ENCODE measurements at places on chromosomes 2 and 18.
A peak's percentile ranks its signal among the peaks of the same experiment; 100 is the strongest.

DNA sequence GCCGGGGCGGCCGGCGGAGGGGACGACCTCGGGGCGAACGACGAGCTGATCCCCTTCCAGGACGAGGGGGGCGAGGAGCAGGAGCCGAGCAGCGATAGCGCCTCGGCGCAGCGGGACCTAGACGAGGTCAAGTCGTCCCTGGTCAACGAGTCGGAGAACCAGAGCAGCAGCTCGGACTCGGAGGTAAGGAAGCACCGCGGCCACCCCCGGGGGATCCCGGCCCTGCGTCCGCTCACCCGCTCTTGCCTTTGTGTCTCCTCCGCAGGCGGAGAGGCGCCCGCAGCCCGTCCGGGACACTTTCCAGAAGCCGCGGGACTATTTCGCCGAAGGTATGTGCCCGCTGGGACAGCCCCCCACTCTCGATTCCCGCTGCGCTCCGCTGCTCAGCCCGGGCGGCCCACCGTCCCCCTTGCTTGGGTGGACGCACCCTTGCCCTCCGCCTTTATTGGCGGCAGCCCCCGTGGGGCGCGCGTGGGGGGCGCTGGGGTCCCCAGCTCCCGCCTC lies 611 bp downstream of the TCF7L1 start:
- no peak for DNase-seq

DNA sequence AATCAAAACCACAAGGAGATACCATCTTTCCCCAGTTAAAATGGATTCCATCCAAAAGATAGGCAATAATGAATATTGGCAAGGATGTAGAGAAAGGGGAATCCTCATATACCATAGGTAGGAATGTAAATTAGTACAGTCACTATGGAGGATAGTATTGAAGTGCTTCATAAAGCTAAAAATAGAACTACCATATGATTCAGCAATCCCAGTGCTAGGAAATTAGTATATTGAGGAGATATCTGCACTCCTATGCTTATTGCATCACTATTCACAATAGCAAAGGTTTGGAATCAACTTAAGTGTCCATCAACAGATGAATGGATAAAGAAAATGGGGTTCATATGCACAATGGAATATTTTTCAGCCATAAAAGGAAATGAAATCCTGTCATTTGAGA lies 251.2 kb downstream of the ZNF804A start:
- DNase-seq, result no peak

- DNase-seq, result no peak
Measured at GRCh38 chr2:48566592-48567310, 36.8 kb downstream of the STON1 start.

GRCh38 chr2:1588978-1589621 lies 155.2 kb downstream of the PXDN start:
- no peak for DNase-seq

- no peak for DNase-seq
Measured at GRCh38 chr2:190635781-190636180, 13.1 kb upstream of the NAB1 start.

GRCh38 chr2:63950414-63950813 lies 68.8 kb downstream of the VPS54 start:
- no peak for DNase-seq

GRCh38 chr2:136059036-136059472 lies 58.9 kb downstream of the CXCR4 start:
- no peak for DNase-seq

GRCh38 chr2:70698847-70699246 lies 69.2 kb downstream of the ADD2 start:
- DNase-seq, result no peak

DNA sequence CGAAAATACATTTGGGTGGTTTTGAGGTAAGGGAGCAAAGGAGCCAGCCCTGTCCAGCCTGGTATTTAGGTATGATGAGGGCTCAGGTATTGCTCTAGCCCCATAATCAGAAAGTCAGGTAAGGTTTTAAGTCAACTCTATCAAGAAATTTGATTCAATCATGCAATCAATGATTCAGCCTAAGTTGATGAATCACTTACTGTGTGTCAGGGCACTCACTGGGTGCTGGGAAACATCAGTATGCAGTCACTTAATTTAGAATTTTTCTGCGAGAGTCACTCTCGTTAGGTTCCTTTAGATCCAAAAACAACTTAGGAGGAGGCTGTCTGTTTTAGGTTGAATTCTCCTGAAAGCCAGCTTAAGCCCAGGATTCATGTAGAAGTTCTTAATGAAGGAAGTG lies 17.7 kb upstream of the SERPINB2 start:
- DNase-seq, result no peak

- DNase-seq, result peak; percentile 85
Measured at GRCh38 chr2:218896501-218897393, 16.1 kb downstream of the WNT10A start.

- no peak for DNase-seq
Measured at GRCh38 chr2:207504513-207505170, 25.1 kb upstream of the CREB1 start.

DNA sequence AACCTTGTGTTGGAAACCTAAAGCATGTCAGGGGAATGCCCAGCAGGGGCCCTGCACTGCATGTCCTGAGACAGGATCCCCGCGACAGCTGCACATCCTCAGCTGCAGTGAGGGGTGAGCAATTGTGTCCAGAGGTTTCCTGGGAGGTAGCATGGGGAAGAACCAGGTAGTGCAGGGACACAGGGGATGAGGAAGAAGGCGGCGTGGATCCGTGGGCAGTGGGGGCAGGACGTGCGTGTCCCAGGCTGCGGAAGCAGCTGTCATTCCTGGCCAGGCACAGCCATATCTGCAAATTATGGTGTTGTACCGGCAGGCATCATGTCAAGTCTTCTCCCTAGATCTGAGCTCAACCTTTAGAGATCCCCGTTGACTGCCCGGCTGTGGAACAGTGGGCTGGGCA lies 238.2 kb upstream of the MYT1L start:
- no peak for DNase-seq

DNA sequence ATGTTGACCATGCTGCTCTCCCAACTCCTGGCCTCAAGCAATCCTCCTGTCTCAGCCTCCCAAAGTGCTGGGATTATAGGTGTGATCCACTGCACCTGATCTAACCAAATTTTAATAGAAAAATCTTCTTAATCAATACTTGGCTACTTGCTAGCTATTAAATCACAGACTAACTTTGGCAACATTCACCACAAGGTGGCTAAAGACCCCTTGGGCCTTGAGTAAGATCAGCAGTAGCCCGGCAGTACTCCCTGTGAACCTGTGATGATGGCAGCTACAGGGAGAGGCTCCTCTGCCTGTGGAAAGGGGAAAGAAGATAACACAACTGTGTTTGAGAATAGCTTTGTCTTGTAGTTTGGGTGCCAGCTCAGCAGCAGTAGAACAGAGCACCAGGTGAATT lies 102.9 kb downstream of the SLC39A10 start:
- no peak for DNase-seq

GRCh38 chr2:8822218-8822617 lies 15.2 kb downstream of the KIDINS220 start:
- no peak for DNase-seq

GRCh38 chr2:220442012-220442411 lies 814.6 kb downstream of the SLC4A3 start:
- no peak for DNase-seq

GRCh38 chr2:25700221-25700660 lies 26.9 kb upstream of the DTNB start:
- no peak for DNase-seq

DNA sequence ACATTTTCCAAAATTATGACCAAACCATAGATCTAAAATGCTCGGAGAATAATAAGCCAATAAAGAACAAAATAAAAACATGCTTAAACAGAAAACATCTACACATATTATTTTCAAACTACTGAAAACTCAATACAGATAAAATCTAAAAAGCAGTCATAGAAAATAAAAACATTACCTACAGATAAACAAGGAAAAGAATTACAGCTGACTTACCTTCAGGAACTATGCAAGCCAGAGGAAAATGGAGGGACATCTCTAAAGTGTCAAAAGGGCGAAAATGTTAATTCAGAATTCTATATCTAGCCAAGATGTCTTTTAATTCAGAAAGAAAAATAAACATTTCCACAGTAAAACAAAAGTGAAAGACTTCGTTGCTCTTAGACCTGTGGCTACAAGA lies 112.9 kb upstream of the GYPC start:
- DNase-seq, result no peak

GRCh38 chr2:149122516-149122915 lies 84.0 kb downstream of the LYPD6B start:
- no peak for DNase-seq

DNA sequence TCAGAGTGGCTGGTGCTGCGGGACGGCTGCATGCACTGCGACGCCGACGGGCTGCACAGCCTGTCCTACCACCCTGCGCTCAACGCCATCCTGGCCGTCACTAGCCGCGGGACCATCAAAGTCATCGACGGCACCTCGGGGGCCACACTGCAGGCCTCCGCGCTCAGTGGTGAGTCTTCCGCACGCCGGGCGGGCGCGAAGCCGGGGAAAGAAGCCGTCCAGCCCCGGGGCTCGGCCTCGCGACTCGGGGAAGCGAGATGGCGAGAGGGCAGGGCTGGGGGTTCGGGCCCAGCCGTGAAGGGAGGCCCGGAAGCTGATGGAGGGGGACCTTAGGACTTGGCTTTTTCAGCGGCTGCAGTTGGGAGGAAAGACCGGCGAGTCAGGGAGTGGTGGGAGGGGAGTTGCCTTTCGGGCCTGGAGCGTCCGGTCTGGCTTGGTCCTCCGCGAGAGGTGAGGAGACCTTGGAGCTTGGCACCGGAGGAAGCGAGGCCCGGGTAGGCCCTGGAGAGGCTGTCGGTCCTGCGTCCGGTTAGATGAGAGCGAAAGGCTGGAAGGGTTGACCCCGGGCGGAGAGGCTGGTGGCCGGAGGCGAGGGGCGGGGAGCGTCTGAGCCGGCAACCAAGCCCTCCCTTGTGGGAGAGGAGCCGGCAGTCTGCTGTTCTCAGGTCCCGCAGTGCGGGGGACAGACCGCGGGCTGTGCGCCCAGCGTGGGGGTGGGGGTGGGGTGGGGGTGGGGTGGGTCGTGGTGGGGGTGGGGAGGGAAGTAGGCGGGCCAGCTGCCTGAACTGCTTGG lies 691 bp downstream of the BIRC6 start:
- peak; percentile 3 for DNase-seq

GRCh38 chr2:567865-568638 lies 109.2 kb downstream of the TMEM18 start:
- no peak for DNase-seq

DNA sequence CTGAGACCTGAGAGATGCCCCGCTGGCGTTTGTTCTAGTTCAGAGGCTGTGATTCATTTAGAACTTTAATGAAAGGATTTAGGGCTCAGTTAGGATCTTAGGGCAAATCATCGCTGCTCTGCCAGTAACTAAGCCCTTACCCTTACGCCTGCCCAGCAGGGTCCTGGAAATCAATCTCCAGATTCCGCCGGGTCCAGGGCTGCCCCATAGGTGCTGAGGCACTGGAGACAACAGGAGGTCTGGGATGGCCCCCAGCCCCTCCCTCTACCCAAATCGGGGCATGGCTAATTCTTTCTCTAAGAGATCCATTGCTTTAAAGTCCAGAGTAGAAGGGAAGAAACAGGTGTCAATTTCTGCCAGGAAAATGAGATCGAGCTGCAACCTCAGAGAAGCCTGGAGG lies 83.1 kb downstream of the SDC1 start:
- no peak for DNase-seq

DNA sequence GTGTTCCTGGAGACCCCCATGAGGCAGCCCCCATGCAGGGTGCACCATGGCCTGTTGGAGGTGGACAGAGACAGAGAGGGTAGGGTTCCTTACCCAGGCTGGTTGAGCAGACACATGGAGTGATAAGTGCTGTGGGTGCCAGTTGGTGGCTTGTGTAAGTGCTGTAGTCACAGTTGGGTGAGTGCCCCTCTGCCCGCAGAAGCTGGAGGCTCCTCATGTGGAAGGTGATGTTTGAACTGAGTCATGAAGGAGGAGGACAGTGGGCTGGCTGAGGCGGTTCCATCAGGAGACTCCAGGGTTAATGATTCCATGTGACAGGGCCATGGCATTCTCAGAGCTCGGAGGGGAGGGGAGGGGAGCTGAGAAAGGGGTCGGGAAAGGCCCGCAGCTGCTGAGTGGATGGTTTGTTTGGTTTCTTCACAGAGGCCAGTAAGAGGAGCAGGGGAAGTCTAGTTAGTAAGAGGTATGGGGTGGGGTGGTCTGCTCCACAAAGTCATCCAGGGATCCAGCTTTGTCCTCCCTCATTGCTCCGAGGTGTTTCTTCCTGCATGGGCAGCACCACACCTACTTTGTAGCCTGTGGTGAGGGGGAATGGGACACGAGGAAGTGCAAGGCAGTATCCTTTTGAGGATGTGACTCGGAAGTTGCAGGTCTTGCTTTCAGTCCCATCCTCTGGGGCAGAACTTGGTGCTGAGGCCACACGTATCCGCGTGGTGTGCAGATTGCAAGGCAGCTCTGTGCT lies 13.6 kb downstream of the IMPA2 start:
- DNase-seq, result no peak

- no peak for DNase-seq
Measured at GRCh38 chr2:238523158-238524110, 96.7 kb downstream of the ASB1 start.

DNA sequence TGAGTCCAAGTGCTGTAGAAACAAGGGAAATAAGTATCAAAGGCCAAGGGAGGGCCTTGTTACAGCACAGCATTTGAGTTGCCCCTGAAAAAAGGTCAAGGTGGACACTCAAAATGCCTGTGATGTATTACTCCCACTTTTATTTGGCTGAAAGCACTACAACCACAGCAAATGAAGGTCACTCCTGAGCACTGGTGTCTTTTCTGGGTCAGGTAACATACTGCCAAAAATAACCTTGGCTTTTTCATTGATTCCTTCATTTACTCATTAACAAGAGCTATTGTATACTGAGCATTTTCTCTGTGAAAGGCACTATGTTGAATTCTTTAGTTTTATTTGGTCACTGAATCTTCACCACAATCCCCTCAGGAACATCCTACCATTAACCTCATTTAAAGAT lies 590.3 kb downstream of the BCL11A start:
- no peak for DNase-seq

- DNase-seq, result no peak
Measured at GRCh38 chr2:84704505-84705244, 176.2 kb downstream of the TRABD2A start.

GRCh38 chr18:23812546-23813440 lies 123.5 kb downstream of the LAMA3 start:
- DNase-seq, result no peak

All from activated CD8-positive, alpha-beta memory T cell treated with anti-CD3 and anti-CD28 coated beads for 4 hours (primary cell).